Chondrocyte (in vitro differentiated cells): ENCODE measurements at places on chromosomes 6 and 20.

- DNase-seq, result no peak
Measured at GRCh38 chr6:16146028-16146427, 17.1 kb downstream of the MYLIP start.

GRCh38 chr6:13695252-13695651, 16.4 kb downstream of the RANBP9 start:
- DNase-seq, result no peak

GRCh38 chr6:56699066-56699654, 56.5 kb upstream of the DST start:
- DNase-seq, result no peak

DNA sequence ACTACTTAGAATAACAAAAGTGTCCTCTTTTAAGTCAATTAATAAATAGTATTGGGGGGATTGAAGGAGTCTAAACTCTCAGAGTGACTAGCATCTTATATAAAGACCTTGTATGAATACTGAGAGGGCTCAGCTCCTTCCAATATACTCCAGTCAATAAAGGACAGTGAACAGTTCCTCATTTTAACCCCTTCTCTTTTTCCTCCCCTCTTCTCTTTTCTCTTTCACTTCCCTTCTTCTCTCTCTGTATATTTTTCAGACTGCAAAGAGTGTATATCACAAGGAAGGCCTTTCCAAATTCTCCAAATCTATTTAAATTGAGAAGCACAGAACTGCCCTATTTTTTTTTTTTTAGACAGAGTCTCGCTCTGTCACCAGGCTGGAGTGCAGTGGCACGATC, 99.5 kb downstream of the CD164 start:
- DNase-seq, result no peak

DNA sequence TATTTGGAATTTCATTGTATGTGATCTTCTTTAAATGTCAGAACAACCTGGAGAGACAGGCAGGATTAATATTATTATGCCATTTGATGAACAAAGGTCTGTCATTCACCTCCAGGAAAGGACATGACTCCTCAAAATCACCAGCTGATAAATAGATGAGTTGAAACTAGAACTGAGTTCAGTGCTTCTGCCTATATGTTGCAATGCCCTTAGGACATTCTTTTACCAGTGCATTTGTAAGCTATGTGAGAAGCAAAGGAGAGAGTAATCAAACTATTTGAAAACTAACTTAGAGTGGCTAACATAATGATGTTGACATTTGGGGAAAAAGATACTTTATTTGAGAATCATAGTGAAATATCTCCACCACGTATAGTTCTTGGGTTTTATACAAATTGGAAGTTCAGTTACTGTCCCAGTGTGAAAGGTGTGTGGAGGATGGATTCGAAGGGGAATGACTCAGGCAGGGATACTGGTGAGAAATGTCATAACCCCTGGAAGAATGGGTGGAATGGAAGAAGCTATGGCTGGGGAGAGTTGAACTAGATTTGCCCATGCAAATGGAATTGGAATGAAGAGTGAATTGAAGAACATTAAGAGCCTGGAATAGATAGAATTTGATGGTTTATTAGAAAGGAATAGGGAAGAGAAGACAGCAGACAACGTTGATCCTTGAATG, 21.5 kb downstream of the PKIB start:
- no peak for DNase-seq

DNA sequence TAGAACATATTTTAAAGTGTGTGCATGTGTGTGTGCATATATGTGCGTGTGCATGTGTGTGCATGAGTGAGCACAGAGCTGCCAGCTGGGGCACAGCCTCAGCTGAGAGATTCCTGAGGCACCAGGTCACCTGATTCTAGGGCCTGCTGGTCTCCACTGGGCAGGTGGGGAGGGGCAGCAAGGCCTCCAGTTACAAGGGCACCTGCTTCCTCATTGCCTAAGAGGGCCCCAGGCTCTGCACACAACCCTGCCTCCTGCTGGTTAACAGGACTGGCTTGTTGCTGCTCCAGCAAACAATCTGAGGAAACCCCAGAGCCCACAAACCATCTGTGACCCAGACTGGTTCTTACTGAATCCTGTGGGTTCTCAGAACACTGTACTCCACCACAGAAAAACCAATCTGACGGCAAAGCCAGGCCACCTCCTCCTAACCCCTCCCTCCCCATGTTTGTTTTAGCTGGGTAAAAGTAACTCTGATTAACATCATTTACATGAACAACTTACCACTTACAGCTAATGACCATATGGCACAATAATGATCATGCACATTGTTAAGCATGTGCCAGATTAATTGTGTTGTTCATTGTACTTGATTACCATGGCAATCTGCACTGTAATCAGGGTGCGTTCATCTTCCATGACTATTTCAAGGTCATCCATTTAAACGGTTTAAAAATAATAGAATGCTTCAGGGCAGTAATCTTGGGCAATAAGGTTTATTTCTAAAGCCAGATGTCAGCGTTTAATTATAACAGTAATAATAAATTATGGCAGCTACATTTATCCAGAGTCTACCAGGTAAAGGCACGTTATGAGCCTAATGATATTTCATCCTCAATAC, 23.1 kb upstream of the UBE2J1 start:
- no peak for DNase-seq

- DNase-seq, result no peak
Measured at GRCh38 chr20:3090565-3090964, 6.0 kb upstream of the AVP start.

DNA sequence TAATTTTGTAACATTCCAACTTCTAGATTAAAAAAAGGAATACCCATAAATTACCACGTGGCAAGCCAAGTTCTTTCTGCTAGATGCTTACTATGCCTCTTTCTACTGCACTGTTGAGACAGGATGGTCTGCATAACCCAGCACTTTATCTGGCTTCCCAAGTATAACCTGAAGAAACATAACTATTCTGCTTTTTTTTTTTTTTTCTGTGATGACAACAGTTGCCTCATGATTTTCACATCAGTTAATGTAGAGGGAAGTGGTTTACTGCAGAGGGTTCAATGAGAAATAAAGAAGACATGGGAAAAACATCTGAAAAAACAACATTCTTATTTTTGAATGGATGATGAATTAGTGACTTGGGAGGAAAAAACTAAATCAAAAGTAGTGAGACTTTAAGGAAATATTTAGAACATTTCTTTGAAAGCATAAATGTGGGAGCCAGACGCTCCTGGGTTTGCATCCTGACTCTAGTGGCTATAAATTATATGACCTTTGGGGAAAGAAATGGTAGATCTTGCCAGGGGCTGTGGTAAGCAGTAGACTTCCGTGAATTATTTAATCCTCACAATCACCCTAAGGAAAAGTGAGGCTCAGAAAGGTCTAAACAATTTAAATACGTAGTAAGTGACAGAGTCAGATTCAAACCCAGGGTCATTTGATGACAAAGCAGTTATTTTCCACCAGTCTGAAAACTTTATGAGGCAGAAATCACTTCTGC, 230.7 kb downstream of the PHACTR1 start:
- no peak for DNase-seq

DNA sequence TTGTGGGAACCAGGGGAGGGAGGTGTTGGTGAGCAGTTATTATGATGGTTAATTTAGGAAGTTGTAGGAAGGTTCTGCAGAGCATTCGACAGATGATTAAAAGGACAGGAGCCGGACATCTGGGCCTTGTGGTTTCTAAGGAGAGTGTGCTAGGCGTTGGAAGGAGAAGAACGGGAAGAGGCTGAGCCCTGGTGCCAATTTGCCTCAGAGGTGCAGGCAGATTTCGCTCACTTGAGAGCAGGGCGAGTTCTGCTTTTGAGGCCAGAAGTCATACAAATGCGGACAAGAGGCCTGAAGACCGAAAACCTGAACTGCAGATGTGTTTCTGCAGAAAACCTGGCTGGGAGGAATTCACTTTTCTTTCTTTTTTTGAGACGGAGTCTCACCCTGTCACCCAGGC, 30.5 kb upstream of the RPS6KA2 start:
- DNase-seq, result no peak

DNA sequence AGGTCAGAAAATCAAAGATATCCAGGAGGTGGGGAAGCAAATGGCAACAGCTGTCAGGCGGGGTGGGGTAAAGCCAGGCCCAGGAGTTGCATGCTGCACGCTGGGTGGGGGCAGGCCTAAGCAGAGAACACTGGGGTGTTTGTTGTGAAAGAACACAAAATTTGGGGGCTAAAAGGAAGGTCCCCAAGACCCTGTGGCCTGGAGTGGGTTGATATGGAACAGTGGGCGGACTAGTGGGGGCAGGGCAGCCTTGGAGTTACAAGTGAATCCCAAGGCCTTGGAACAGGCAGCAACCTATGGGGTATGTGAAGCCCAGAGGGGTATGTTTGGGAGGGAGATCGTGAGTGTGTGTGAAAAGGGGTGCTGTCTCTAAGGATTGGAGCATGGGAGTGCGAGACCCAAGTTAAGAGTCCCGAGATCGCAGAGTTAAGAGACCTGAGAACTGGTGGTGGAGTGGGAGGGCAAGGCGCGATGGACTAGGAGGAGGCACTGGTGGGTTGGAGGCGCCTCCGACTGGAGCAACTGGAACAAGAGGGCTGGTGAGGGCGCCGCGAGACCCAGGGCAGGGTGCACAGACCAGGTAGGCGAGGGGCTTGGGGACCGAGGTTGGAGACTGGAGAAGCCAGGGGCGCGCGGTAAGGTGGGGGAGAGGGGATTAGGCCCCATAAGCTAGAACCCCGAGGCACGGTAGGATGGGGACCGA, 658 bp downstream of the CUL7 start:
- DNase-seq, result no peak

DNA sequence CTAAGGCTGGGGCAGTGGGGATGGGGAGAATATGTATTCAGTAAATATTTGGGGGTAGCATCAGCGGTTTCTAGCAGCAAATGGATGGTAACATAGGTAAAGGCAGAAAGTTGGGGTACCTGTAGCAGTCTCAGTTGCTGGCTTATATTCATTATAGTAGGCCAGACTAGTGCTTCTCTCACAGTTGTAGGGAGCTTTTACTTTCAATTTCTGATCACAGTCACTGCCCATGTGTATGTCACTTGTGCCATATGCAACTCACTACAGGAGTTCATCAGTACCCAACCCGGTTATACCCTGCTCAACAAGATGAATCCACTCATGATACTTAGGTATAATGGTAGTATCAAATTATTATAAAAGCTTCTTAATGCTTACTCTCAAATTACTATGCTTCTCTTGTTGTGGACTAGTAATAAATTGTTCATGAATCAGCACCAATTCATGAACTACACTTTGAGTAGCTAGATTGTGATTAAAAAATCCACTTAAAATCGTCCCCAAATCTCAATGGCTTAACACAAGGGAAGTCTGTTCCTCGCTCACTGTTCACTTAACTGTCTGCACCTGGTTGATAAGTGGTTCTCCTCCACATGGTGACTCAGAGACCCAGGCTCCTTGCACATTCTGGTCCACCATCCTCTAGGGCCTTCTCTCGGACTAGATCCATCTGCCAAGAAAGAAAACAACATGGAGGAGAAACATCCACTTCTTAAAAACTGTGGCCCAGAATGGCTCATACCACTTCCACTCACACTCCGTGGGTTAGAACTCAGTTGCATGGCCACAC, 31.3 kb upstream of the MYLIP start:
- no peak for DNase-seq

DNA sequence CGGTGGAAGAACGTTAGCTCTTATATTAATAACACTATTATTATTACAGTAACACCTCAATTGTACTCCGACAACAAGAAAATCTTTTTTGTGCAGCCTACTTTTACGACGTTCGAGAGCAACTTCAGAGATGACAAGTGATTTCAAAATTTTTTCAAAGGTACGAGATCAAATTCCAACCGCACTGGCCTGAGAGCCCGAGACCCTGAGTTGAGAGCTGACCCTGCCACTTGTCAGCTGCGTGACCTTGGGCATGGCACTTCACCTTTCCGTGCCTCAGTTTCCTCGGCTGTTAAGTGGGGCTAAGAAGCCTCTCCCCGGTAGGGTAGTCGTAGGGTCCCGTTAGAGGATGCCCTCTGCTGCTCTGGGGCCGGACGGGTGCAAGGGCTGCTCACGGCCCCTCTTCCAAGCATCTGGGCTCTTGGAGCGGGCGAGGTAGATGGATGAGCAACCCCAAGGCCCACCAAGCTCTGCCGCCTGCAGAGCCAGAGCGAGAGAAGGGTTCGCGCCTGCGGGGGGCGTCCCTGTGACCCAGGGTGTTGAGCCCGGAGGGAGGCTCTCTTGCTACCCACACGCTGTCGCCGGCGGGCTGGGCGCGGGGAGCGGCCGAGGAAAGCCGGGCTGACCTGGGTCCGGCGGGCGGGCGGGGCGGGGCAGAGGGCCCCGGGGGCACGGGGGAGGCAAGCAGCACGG, 510 bp downstream of the NDRG3 start:
- DNase-seq, result no peak

- DNase-seq, result no peak
Measured at GRCh38 chr6:5521322-5521721, 260.0 kb downstream of the FARS2 start.

GRCh38 chr20:23399568-23400241, 21.6 kb downstream of the NAPB start:
- DNase-seq, result no peak

- DNase-seq, result no peak
Measured at GRCh38 chr6:46794068-46794467, 879 bp downstream of the MEP1A start.

GRCh38 chr6:121383478-121383877, 49.2 kb upstream of the TBC1D32 start:
- no peak for DNase-seq

GRCh38 chr6:137659871-137660270, 165.7 kb upstream of the OLIG3 start:
- DNase-seq, result no peak

DNA sequence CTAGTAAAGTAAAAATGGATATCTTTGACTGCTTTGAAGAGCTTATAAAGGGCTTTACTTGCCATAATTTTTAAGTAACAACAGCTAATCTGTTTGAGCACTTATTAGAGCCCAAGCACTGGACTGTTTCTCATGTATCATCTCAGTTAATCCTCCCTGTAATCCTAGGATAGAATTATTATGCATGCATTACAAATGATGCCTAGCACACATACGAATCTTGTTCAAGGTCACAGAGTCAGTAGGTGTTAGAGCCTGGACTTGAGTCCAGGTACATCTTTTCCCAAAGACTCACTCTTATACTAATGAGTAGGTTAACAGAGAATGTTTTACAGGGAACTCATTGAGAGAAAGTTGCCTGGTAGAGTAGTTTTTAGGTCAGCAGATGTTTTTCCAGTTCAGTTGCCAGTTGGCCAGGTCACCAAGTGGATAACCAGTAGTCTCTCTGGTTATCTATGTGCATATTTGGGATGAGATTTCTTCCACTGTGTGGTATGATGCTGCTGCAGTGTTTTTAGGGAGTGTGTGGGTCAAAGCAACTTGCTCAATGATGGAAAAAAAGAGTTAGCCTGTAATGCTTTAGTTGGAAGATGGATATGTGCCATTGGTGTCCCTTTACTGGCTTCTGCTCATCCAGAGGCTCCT, 32.3 kb upstream of the LAMA4 start:
- DNase-seq, result no peak

GRCh38 chr6:154907291-154907690, 87.8 kb upstream of the TIAM2 start:
- DNase-seq, result no peak

- DNase-seq, result no peak
Measured at GRCh38 chr6:88165087-88165843, 882 bp downstream of the CNR1 start.

GRCh38 chr6:30465595-30466306, 23.6 kb upstream of the HLA-E start:
- DNase-seq, result no peak

GRCh38 chr6:37626915-37627314, 70.8 kb downstream of the MDGA1 start:
- no peak for DNase-seq
